NCI-H1417 treated with DMSO at 0.1 percent for 48 hours (cell line): ENCODE measurements at places on chromosomes 7 and 10.

DNA sequence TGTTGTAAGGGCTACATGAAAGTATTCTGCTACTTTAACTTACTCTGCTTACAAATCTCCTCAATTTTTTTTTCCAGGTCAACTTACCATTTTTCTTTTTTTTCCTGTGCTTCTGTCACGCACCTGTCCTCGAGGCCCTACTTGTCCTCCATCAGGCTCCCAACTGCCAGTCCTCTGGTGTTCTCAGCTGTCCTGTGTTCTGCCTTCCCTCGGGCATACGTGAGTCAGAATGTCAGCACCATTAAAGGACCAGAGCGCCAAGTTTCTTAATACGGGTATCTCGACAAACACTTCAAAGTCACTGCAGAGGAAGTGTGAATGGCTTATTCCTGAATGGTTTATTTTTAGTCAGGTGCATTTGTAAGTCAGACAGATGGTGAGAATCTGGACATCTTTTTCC, at the start of gene TEX47:
TSS of gene TEX47 (minus strand) at position 185 of the 400 bp plus-strand sequence. CDS start 795 bp downstream, outside the sequence.
- no peak for DNase-seq

DNA sequence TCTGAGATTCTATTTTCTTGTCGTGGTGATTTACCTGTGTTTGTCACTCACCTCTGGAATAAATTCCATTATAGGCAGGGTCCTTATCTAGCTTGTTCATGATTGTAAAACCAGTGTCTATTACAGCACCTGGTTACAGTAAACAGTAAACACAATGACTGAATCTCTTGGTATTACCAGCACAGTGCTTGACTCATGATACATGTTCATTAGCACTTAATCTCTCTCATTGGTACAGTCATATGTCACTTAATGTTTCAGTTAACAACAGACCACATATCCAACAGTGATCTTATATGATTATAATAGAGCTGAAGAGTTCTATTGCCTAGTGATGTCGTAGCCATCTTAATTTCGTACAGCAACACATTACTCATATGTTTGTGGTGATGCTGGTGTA, 1.6 kb upstream of the TASOR2 start:
- DNase-seq = no peak

DNA sequence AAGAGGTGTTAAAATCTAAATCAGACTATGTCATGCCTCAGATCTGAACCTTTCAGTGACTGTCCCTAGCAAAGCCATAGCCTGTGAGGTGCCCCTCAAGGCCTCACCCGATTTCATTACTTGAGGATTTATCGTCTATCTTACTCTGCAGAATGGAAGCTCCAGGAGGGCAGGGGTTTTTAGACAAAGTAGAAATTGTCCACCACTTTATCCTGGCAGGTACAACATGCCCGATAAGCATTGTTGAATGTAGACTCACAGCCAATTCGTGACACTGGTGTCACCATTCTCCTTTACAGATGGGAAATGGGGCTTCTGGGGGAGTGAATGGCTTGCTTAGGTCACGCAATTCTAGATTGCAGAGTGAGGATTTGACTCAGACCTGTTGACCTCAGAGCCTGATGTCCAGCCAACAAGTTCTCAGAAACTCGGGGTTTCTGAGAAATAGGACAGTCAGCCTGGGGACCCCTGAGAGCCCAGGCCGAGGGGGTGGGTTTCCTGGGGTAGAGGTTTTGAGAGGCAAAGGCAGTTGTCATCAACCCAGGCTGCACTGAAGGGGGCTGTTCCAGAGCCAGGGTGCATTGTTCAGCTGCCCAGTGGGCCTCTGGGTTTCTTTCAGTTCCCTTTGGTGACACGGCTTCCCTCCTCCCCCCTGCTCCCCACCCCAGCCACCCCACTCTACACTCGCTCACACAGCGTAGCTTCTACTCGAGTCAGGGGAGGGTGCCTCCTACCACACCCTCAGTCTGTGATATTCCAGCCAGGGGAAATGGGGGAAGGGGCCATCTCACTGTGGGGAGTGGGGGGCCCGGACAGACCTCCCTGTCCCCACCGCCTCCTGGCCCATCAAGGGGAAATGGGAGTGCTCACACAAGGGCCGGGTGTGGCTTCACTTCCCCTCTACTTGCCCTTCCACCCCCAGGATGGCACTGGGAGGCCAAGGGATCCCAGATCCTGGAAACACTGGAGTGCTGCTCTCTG, 3.1 kb upstream of the IRF5 start:
- DNase-seq = no peak

DNA sequence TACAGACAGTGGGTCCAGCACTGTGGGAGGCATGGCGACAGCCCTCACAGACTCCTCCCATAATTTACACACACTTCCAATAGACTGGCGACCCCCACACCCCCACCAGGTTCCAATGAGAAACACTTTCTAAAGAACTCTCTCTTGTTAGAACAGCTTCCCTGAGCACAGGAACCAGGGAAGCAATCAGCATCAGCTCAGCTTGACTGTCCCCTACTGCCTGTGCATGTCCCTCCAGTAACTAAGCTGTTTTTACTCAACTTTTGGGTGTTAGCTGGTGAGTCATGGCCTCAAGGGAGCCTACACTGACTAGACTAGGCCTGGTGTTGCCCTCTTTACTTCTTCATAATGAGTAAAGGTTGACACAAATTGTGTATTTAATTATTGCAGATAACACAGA, 32.6 kb upstream of the HERPUD2 start:
- DNase-seq = no peak

DNA sequence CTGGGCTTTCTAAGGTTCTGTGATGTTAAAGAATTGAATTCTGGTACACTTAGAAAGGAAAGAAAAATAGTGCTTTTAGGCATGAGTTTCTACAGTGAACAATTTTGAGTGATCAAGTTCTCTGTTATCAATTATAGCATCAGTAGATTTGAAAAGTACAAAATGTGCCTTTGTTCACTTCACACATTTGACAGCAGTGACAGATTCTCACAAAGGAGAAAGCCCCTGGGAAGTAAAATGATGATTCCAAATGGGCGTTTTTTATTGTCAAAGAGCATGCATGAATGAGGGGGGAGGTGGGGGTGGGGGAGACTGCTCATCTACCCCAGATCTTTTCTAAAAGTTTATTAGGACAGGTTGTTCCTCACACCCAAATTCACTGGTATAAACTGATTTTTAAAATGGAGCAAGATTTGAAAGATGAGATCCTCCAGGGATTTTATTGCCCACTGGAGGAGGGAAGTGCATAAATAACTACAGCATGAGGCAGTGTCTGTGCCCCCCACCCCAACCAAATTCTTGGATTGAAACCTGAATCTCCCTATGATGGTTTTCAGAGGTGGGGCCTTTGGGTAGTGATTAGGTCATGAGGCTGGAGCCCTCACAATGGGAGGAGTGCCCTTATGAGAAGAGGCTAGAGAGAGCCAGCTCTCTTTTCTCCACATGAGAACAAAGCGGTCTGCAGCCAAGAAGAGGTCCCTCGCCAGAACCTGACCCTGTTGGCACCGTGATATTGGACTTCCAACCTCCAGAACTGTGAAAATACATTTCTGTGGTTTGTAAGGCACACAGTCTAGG, 79.5 kb downstream of the AOAH start:
- DNase-seq = no peak

DNA sequence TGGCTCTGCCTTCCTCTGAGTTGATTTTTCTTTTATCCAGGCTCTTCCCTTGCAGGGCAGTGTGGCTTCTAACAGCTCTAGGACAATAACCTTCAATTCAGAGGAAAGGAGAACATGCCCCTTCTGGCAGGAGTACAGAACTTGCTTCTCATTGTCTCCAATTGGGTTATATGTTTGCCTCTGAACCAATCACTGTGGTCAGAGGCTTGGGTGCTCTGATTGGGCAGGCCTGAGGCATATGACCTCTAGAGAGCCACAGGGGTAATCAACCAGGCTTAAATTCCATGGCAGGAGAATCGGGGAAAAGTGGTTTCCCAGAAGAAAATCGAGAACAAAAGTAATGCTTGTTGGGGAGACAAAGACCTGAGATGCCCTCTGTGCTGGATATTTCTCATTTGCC, 240.0 kb downstream of the REEP3 start:
- DNase-seq = no peak
